ENCODE measurements at places on chromosomes 4 and X. TPM values are rescaled to one million over a fixed set of nuclear protein-coding genes. Genes with fewer than 3 reads are reported as not detected.

Gene VCX
- total RNA-seq, result not detected

Gene CLGN
- 4.2 TPM for total RNA-seq

Gene NDUFA1
- 239 TPM for total RNA-seq

Gene EREG
- total RNA-seq, result 37.9 TPM

Gene BMX
- total RNA-seq, result not detected

Gene OPN1MW
- total RNA-seq, result not detected

Gene FDCSP
- not detected for total RNA-seq

Gene BCAP31
- 371 TPM for total RNA-seq

Gene ENPEP
- total RNA-seq, result 0.07 TPM

Gene FREM3
- total RNA-seq, result not detected

Gene ADGRG2
- 7.1 TPM for total RNA-seq

Gene TRIM75
- total RNA-seq, result not detected

Gene FGF5
- 0.79 TPM for total RNA-seq

Gene AMER1
- total RNA-seq, result 2.7 TPM

Gene UGT2B15
- 0.07 TPM for total RNA-seq

Gene PRKG2
- 0.78 TPM for total RNA-seq

Gene SPATA18
- 5.6 TPM for total RNA-seq

Gene PAGE5
- not detected for total RNA-seq

All from A549 treated with CORT108297 at 1 μM for 4 hours (cell line).